ENCODE measurements at places on chromosomes 2 and 18.

GRCh38 chr2:175135177-175135576, 32.8 kb downstream of the ATF2 start:
- DNase-seq = no peak

- DNase-seq = peak; percentile 75
These were observed 145.9 kb downstream of the ZNF516 start for GRCh38 chr18:76349067-76349715.

- DNase-seq = peak; percentile 91
These were observed 111.2 kb upstream of the SMIM21 start for GRCh38 chr18:75538727-75539126.

GRCh38 chr2:73343992-73344391, 41.6 kb upstream of the ALMS1 start:
- DNase-seq = no peak

- DNase-seq = peak; percentile 12
These were observed 650.6 kb downstream of the SLC4A3 start for GRCh38 chr2:220278022-220278421.

DNA sequence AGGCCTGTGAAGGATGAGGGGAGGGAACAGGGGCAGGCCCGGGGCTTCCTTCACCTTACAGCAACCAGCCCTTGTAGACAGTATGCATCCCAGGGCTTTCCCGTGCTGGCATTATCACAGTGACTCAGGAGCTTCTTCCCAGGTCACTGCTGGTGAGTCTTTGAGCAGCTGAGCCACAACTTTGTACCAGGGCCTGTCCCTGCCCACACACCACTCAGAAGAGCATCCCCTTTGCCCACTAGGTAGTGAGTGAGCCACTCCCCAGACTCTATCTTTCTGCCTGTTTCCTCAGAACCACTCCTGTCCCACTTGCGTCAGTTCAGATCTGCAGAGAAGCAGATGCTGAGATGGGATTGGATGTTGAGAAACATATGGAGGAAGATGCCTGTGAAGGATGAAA, 69.6 kb upstream of the ALPP start:
- DNase-seq = no peak

DNA sequence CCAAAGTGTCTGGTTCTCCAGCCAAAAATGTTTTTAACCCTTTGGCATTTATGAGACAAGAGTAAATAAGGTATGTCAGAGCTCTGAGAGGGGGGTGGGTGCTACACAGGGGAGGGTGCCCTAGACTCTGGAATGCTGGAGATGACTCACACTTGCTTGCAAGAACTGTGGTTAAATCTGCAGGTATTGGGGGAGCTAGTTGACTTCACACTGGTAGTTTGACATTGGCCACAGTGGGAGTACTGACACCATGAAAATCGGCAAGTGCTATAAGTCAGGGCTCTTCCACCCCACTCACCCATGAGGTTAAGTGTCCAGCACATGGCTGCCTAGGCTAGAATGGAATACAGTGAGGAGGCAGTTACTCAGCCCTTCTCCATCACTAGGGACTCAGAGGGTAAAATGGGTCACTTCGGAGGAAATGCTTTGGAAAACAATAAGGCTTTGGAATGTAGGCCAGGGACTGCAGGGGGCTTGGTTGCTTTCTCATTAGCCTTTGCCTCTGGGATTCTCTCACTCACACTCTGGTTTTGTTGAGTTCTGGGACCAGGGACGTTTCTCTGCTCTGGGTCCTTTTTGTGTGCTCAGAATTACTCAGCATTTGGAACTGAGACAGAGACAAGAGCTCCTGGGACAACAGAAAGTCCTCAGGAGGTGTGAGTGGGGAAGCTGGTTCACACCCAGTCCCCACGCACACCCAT, 91.6 kb downstream of the ACKR3 start:
- DNase-seq = peak; percentile 65

GRCh38 chr2:64162516-64162915, 18.3 kb upstream of the PELI1 start:
- DNase-seq = no peak

DNA sequence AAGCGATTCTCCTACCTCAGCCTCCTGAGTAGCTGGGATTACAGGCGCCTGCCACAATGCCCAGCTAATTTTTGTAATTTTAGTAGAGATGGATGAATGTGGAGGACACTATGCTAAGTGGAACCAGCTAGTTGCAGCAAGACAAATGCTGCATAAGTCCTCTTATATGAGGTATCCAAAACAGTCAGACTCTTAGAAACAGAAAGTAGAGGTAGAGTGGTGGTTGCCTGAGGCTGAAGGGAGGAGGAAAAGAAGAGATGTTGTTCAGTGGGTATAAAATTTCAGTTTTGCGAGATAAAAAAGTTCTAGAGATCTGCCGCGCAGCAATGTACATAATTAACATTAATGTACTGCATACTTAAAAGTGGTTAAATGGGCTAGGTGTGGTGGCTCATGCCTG, 145.3 kb upstream of the SPRED2 start:
- DNase-seq = no peak

- DNase-seq = no peak
These were observed 854.0 kb upstream of the GCFC2 start for GRCh38 chr2:76564734-76565133.

GRCh38 chr2:143906850-143907249, 613.1 kb downstream of the ZEB2 start:
- no peak for DNase-seq

DNA sequence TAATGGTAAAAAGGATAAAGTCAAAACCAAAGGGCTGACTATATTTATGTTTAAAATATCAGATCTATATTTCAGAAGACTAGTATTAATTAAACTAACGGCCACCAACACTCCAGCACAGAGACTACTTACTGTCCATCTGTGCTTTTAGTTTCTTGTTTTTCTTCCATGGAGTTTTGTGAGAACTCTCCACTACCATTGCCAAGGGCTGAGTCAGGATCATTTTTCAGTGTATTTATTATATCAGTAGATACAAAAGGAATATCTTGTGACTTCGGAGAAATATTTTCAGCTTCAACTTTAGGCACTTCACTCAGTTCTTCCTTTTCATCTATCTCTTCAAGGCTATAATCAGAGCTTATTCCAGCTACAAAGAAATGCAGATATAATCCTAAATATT, 79.1 kb upstream of the GRB14 start:
- DNase-seq = peak; percentile 35

- peak; percentile 26 for DNase-seq
These were observed 11.0 kb upstream of the NCKAP5 start for GRCh38 chr2:133579274-133579673.

GRCh38 chr2:101121174-101121573, 30.0 kb downstream of the TBC1D8 start:
- no peak for DNase-seq

- DNase-seq = peak; percentile 81
These were observed 53.1 kb downstream of the MYO1B start for GRCh38 chr2:191298306-191298705.

DNA sequence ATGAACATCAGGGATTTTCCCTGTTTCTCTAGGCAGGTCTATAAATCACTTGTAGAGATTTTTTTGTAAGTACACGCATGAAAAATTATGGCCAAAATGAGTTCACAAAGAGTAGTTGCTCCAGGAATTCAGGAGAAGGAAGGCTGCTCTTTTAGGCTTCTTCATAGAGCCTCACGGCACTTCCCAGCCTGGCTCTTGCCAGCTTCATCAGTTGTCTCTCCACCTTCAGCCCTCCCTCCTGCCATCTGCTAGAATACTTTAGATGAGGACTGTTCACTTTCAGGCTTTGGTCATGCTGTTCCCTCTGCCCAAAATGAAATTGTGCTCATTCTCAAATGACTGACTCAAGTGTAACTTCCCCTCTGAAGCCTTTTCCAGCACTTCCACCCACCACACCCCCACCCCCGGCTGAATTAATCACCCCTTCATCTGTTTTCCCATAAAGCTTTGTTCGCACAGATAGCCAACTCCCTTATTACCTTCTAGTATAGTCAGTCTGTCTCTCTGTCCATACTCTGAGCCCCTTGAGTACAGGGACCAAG, 1.8 kb upstream of the ABCA12 start:
- peak; percentile 28 for DNase-seq

GRCh38 chr18:27749194-27749593, 427.7 kb downstream of the CDH2 start:
- no peak for DNase-seq

DNA sequence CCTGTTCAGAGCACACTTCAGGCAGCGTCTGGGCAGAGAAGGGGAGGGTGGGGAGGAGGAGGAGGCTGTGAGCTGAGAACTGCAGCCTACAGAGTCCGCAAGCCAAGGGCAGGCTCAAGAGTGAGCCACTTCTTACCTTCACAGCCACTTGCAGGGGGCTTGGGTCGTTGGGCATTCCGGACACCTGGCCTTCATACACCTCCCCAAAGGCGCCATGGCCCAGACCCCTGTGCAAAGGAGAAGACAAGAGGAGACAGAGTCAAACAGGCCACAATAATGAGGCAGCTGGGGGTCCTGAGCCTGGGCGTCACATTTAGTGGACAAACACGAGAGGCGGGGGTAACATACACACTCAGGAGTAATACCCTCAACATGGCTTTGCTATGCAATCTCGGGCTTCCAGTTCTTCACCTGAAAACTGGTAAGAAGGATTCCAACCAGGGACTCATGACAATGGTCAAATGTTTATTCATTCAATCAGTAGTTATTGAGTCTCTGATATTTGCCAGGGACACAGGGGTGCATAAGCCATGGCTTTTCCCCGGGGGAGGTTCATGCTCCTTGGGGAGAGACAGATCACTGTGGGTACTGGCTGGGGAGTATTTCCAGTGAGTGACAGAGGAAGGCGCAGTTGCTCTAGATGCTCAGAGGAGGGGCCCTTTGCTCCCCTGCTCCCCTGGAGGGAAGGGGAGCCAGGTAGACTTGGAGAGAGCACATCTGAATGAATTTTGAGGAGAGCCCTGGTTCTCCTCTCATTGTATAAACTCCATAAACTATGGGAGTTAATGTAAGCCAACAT, 107.4 kb downstream of the CLIP4 start:
- DNase-seq = no peak

DNA sequence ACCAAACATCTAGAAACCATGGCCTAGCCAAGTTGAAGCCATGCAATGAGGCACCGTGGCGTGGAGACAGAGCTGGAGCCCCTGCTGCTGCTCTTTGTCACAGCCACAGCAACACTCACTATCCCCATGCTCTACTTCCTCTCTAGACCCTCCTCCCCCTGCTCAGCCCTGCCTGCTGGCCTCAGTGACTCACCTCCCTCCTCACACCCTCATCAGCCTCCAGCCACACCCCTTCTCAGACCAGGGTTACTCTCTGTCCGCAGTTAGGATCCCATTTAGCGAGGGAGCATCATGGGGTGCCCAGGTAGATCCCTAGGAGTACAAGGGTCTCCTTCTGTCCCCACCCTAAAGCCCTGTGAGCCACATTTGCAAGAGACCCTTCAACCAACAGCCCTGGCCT, 25.4 kb upstream of the SOX11 start:
- DNase-seq = no peak

DNA sequence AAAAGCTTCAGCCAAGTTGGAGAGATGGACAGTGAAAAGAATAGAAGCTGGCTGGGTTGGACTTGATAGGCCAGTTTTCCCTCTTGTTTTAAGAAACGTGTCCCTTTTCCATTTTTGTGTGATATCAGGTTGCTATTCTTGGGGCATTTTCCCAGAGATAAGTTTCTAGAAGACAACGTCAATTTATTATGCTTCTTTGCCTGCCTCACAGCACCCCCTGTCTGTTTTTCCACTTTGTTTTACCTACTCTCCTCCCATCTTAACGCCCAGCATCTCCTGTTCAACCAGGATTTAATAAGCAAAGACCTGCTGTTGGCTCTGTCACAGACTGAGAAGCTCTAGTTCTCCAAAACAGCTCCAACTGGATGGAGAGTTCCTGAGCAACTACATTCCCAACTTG, 317.8 kb upstream of the ZNF521 start:
- peak; percentile 27 for DNase-seq

GRCh38 chr2:166088634-166089033, 39.2 kb downstream of the SCN1A start:
- DNase-seq = no peak

GRCh38 chr2:45191146-45191863, 182.1 kb upstream of the SIX2 start:
- no peak for DNase-seq

GRCh38 chr18:10035281-10035991, 121.6 kb downstream of the VAPA start:
- DNase-seq = peak; percentile 38

DNA sequence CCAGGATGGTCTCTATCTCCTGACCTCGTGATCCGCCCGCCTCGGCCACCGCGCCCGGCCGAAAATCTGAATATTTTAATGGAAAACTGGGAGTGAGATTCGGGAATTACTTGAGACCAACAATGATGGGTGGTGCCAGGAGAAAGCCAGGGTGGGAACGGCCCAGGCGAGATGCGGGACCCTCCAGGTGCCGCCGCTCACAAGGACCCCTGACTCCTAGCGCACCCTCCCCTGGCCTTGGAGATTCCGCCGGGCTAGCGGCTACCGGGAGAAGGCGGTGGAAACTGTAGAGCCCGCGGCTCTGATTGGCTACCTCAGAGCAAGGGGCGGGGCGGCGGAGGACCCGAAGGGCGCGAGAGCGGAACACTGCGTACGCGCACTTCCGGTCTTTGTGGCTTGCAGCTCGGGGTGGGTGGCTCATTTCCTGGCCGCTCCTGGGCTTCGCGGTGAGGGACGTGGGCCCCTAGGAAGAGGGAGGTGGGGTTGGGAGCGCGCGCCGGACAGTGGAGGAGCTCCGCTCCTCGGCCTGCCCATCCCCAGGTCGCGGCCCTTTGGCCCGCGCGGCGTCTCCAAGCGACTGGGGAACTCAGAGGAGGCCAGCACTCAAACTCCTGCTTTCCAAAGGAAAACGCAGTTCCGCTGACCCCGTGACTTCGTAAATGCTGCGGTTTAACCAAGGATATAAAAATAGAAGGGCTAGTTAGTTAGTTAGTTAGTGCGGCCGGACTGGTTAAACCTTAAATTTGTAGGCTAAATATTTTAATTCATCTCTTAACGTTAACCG, at the start of gene ZNF397:
TSS of gene ZNF397 (plus strand) at position 371 of the 784 bp plus-strand sequence. CDS start 1,437 bp downstream, outside the sequence.
- peak; percentile 100 for DNase-seq

GRCh38 chr2:82790206-82791021, 1668.7 kb downstream of the SUCLG1 start:
- DNase-seq = peak; percentile 4

DNA sequence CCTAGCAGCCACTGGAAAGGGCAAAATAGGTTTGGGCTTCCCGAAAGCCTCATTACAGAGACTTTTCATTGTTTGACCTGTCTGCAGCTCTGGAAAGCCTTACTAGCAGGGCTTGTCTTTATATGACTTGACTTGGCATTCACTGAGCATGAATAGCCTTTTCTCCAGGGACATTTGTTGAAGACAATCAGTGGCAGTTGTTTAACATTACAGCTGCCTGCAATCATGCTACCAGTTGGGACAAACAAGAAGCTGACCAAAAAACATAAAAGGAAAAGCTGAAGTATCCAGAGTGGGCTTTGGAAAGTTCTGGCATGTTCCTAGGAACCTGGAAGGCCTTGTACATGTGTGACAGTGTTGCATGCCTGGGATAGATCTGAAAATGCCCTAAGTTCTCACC, 121.4 kb downstream of the KCNF1 start:
- no peak for DNase-seq

DNA sequence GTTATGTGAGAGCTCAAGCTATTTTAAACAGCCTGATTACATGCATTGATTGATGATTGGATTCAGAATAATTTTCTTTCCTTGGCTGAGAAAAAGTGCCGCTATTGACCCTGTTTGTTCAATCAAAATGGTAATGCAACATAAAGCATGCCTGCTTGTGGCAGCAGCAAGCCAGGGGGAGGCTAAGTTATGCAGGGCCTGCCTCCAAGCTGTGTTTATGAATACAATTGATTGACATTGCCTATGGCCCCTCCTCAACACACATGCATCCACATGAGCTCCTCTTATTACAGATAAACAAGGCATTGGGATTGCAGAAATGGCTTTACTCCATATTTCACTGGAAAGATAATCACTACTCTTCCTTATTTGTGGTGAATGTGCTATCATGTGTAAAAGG, 395.6 kb downstream of the TDRD15 start:
- no peak for DNase-seq
